ENCODE measurements at places on chromosomes 2 and 18.

DNA sequence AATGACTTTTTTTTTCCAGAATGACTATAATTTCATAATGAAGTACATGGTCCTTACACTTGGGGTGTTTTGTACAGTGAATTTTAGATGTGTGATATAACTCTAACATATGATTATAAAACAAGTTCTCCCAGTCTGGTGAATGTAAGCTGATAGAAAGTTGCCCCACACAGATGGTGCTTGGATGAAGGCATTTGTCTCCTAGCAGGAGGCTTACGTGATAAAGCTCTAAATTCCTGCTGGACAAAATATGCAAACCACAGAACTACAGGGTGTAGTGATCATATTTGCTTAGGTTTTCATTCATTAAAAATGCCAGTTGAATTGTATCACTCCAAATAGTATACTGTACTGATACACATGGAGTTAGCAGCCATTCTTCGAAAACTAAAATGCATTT, 85.5 kb downstream of the DSC3 start:
- no peak for DNase-seq

DNA sequence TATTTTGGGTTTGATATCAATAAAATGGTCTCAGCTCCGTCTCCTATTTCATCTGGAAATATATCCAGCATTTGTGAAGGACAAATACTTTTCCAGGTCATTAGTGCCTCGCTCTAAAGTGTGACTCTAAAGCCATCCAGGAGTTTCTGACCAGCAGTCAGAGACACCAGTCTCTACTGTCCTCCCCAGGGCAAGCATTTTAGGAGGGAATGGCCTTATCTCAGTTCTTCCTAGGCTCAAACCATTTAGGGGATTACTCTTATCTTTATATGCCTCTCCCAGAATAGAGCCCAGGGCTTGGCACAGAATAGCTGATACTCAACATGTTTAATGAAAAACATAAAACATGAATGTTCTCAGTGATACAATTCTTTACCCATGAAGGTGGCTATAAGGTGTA, 187.6 kb downstream of the NAPG start:
- DNase-seq, result no peak

DNA sequence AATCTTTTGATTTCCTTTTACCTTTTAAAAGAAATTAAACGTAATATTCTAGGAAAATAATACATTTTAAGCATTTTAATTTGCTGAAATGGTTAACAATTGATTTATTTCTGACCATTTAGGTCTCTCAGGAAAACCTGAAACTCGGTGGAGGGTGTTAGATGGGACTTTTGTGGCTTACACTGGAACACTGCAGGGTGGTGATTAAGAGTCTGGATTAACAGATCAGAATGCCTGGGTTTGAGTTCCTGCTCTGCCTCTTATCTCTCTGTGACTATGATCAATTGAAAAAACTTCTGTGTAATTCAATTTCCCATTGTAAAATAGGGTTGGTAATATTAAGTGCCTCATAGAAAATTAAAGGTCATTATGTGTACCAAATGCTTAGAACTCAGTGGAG, 168.7 kb downstream of the UBE2E3 start:
- DNase-seq, result no peak

DNA sequence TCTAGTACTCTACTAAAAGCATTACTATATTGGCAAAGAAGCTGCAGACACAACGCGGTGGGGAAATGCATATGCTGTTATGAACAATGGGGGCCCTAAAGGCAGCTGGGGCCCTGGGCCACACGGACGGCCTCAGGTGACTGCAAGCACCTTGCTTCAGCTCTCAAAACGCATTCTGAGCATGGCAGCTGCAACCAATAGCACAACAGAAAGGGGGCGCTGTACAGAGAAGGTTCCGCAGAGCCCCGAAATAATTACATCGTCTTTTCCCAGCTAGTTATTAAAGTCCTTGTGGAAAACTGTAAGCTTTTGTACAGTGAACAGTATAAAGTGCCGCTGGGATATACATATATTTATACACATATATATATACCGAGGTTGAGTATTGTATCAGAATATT, 45.3 kb upstream of the PXDN start:
- no peak for DNase-seq

DNA sequence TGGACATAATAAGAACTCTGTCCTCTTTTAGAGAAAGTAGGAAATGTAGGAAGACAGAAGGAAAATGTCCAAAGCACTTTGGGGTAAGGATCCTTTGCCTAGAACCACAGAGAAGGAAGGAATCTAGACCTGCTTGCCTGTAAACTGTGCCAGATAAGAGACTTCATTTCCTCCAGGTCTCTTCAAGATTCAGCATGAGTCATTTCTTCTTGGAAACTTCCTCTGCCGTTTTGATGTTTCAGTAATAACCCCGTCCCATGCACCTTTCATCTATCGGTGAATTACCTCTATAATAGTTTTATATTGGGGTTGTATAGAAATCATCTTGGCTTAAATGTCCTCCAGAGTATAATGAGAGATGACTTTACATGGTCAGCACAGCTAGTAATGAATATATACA, 63.2 kb upstream of the LRATD1 start:
- no peak for DNase-seq

GRCh38 chr2:41033127-41033526, 581.2 kb upstream of the SLC8A1 start:
- DNase-seq, result no peak

- peak; percentile 68 for DNase-seq
These were observed 8.5 kb downstream of the IRS1 start for GRCh38 chr2:226791056-226791486.

DNA sequence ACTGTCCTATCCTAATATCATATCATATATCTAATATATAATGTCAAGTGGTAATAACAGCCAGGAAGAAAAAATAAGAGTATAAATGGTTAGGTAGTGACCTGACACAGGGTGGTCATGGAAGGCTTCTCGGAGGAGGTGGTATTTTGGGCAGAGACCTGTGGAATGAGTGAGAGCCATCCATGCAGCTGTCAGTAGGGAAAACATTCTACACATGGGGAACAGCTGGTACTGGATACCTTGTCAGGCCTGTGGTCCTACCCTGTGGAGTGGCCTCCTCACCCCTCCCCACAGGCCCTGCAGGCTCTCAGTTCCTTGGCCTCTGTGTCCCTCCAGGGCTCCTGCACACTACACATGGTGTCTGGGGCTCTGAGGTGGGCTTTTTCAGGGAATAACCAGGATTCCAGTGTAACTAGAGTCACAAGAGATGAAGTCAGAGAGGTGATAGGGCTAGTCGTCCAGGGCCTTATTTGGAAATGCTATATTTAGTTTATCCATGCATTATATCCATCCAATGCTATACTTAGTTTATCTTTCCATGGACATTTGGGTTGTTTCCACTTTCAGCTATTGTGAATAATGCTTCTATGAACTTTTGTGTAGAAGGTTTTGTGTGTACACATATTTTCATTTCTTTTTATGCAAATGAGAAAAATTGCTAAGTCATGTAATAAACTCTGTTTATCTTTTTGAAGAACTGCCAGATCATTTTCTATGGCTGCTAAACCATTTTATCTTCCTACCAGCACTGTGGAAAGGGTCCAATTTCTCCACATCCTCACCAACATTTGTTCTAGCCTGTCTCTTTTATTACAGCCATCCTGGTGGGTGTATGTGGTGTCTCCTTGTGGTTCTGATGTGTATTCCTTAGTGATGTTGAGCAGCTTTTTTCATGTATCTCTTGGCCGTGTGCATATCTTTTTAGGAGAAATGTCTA, 75.6 kb downstream of the TPGS2 start:
- no peak for DNase-seq

GRCh38 chr18:74652392-74652988, 54.8 kb downstream of the ZNF407 start:
- peak; percentile 16 for DNase-seq

- no peak for DNase-seq
These were observed 416.3 kb upstream of the LRRTM4 start for GRCh38 chr2:77938462-77938861.

GRCh38 chr2:220892018-220892634, 680.0 kb downstream of the EPHA4 start:
- no peak for DNase-seq

- DNase-seq, result no peak
These were observed 184.1 kb downstream of the MTCL1 start for GRCh38 chr18:8889489-8889888.

- no peak for DNase-seq
These were observed 23.7 kb downstream of the RNF125 start for GRCh38 chr18:32042337-32042736.

- no peak for DNase-seq
These were observed 628.7 kb upstream of the PIK3C3 start for GRCh38 chr18:41326311-41326710.

DNA sequence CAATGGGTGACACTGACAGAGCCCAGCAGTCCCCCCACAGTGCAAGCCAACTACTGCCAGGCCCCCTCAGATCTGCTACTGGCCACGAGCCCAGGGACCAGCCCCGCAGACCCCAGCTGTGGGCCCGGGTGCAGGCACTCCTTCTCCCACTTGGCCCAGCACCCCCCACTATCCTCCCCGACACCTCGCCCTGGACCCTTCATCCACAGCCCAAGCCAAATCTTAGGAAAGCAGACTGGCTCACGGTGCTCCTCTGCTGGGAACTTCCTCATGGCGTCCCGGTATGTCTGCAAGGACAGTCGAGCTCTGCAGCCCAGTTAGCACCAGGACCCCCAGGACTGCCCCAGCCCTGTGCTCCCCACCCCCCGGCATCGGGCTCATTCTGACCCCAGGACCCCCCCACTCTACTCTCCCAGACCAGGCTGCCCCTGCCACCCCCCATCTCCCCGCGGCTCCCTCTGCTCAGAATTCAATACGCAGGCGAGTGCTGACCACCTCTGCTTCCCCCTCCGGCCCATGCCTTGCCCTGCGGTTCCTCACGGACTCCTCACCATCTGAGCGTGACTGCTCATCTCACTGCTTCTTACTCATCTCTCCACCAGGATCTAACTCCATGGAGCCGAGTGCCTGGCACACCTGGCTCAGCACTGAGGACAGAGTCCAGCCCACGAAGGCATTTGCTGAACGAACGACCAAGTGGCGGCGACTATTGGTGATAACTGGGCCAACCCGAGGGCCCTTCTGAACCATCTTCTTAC, 85.7 kb downstream of the PXDN start:
- no peak for DNase-seq

DNA sequence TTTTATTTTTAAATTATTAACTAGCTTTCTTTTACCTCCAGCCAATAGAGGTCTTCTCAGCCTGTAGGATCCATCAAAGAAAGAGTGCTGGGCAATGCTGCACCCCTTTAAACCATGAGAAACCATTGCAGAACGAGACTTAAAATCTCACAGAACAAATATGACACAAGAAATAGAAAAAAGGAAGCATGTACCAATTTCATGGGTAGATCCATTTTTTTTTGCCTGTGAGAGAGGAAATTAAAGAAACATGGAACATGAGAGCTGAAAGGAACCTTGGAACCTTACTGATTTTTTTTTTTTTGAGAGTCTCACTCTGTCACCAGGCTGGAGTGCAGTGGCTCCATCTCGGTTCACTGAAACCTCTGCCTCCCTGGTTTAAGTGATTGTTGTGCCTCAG, 14.0 kb downstream of the HRH4 start:
- no peak for DNase-seq

GRCh38 chr2:114156366-114157056, 266.6 kb downstream of the ACTR3 start:
- peak; percentile 13 for DNase-seq

Measured in hindlimb muscle (tissue), 1 donor.